ENCODE measurements at places on chromosomes 7 and 10.

DNA sequence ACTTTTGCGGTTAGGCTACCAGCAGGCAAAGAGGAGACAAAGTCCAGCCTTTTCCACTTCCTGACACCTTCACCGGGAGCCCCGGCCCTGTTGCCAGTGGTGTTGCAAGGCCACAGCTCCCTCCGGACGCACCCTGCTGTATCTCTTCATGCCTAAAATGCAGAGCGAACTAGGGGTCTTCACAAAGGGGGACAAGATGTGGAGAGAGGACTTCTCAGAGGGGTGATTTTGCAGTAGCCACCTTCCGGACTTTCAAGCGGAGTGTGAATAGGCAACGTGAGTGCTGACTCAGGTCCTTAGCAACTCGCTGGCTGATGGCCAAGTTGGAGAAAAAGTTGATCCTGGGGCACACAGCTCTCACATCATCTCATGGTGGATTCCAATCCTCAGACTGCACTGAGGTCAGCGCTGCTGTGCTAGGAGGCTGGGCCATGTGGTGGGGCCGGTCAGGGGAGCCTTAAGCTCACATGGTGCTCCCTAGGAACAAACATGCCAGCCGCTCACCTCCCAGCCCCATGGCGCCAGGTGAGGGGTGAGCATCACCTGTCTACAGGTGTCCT, 166.3 kb downstream of the LCOR start:
- DNase-seq: peak; percentile 50

DNA sequence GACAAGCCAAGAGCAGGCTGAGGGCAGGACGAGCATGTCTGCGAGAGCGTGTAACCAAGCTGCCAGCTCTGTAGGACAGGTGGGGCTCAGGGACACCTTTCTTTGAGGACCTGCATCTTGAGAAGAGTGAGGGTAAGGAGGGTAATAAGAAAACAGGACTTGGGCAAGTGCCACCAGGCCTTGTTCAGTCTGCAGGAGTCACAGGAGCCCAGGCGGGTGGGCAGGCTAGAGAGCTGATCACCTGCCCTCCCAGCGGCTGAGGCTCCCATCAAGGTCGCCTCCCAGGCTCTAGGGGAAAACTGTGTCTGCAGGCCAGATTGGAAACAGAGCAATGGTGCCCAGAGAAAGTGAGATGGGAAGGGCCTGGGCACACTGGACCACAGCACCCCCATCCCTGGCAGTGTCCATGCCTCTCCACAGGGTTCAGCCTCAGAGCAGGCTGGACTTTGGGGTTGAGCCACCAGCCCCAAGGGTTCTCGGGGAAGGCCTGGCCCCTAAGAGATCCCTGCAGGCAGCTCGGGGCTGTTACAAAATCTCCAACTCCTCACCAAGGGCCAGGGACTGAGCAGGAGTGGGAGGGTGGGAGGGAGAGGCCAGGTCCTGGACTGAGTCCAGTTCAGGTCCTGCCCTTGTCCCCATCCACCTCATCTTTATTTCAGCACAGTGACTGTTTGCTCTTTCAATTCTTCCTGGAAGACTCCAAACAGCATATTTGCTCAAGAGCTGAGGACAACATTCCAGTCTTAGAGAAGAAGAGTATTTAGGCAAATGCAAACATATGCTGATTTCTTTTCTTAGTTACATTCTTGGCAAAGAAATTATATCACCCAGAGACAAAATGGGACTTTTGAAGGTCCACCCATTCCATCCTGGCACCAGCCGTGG, 161.9 kb downstream of the GRID1 start:
- no peak for DNase-seq

DNA sequence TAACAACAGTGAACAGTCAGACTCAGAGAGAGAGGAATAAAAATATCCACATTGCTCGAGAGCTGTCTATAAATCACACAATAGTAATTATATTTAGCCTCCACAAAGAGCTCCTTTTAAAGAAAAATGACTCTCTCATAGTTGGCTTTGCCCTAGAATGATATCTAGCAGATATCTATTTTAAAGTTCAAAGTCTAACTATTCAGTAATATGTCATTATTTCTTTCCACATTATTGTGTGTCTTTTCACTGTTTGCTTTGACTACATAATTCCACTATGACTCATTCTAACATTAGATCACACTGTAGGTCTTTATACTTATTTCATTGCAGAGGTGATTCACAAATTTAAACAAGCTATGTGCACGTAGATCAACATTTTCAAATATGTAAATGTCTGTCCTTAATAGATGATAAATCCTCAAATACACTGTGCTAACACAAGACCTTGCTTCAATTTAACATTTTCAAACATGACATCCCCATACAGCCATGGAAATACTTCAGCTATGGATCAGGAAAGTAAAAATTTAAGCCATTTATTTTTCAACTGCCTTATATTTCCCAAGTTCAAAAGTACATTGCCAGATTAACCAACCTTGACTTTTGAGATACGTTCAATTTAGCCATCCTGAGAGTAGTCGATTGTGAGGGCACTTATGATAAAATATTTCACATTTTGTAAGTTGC, 99.9 kb upstream of the AKR1E2 start:
- no peak for DNase-seq

GRCh38 chr10:11450427-11450826, 161.0 kb downstream of the USP6NL start:
- DNase-seq: no peak

DNA sequence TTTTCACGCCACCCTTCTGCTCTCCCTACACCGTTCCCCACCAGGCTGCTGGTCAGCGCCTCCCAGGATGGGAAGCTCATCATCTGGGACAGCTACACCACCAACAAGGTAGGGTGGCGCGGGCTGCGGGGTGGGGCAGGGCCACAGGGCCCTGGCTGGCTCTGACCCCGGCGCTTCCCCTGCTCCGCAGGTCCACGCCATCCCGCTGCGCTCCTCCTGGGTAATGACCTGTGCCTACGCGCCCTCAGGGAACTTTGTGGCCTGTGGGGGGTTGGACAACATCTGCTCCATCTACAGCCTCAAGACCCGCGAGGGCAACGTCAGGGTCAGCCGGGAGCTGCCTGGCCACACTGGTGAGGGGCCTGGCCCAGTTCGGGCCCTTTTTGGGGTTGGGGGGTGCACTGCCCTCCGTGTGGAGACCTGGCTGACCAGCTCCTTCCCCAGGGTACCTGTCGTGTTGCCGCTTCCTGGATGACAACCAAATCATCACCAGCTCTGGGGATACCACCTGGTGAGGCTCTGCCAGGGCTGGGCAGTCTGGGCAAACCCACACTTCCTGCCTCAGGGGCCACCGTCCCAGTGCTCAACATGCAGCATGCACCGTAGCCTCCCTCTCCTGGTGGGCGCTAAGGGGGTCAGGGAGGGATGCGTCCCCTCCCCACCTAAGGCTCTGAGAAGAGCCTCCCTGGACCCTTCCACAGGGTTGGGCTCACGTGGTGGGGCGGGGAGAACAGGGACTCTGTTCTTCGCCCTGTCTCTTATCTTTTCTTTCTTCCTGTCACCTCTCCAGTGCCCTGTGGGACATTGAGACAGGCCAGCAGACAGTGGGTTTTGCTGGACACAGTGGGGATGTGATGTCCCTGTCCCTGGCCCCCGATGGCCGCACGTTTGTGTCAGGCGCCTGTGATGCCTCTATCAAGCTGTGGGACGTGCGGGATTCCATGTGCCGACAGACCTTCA, 4.0 kb downstream of the GNB2 start:
- DNase-seq: no peak

DNA sequence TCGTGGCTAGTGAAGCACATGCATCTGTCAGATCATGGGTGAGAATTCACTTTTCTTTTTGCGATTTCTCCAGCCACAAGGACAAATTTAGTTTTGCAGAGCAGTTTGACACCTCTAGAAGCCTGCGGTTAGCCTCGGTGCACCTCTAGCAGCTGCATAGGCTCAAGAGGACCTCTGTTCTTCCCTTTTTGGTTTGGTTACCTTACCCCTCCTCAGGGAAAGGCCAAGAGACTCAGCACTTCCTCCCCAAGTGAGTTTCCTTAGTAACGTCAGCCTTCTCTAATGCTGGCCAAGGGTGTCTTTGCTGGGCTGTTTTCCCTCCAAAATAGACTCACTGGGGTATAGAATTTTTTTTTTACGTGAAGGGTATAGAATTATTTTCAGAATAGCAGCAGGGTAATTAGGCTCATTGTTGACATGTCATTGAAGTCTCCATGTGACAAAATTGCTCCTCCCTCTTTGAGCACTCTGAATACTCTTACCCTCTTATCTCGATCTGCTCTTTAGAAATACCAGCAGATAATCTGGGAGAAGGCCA, 97.8 kb downstream of the AUTS2 start:
- no peak for DNase-seq

DNA sequence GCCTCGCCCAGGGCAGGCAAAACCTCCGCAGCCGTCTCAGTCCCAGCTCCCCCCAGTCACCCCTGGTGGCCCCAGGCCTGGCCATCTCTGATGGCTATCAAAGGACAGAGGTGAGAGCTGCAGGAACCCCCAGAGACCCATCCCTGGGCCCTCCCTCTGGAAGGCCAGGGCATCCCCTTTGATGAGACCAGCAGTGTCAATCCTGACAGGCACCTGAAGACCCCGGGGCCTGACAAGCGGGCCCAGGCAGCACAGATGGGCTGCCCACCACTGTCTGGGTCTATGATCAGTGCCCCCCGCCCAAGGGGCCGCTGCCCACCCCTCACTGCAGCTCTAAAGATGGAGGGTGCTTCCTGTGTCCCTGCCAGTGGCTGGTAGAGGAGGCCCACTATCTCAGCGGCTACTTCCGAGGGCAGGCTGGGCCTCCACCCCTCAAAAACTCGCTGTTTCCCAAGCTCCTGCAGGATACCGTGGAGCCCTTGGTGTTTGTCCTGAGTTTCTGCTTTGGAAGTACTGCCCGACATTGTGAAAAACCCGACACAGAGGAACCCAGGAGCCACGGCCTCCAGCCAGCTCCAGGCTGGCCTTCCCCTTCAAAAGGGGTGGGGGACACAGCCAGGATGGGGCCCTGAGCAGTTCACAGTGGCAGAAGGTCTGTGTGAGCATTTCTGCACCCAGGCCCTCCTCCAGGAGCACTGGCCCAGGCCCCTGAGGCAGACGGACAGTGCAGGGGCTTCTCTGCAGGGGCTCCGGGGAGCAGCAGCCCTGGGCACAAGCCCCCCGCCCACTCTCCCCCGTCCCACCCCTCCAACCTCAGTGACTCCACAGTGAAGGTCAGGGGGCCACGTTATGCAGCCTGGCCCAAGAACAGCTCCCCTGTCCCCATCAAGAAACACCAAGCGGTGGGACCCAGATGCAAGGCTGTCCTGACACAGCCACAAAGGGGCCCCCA, 99.2 kb downstream of the PDGFA start:
- DNase-seq: no peak

DNA sequence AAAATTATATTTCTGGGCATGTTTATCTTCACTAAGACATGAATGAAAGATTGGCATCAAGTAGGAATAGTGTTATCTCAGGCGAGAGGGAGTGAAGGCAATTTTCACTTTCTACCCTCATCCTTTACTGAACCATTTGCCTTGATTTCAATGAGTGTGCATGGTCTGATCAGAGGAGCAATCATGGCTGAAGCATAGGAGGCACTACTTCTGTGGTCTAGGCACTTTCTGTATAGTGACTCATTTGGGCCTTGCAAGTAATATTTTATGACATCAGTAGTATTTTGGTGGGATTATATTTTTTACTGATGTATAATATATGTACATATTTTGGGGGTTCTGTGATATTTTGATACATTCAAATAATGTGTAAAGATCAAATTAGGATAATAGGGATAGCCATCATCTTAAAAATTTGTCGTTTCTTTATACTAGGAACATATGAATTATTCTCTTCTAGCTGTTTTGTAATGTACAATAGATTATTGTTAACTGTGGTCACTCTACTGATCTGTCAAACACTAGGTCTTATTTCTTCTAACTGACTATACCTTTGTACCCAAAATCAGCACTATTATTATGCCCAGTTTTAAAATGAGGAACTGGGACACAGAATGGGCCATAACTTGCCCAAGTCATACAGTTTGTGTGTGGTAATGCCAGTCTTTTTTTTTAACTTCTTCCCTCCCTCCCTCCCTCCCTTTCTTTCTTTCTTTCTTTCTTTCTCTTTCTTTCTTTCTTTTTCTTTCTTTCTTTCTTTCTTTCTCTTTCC, 101.9 kb downstream of the RAB11FIP2 start:
- DNase-seq: no peak

DNA sequence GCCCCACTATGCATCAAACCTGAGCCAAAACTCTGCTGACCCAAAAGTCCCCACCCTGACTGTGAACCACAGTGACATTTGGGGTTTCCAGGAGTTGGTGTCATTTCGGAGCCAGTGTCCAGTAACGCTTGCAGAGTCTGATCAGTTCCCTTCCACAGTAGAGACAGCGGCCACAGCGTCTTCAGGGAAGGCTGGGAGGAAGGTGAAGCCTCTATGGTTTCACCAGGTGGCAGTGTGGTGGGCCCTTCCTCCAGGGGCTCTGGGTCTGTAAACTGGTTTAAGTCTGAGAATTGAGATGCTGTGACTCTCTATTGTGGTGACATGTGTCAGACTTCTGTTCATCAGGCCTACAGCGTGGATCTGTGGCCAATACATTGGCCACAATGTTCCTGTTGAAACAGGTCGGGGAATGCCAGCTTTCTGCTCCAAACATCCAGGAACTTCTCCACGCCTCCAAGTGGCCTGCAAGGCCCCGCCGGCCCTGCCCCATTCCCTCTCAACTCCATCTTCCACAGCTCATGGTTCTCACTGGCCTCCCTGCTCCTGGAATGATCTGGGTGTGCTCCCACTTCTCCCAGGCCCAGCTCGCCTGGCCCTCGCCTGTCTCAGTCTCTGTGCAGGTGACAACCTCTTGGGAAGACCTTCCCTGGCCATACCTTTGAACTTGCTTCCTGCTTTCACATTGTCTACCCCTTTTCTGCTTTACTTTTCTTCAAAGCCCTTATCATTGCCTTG, 124.5 kb upstream of the FAM20C start:
- no peak for DNase-seq

GRCh38 chr10:110222641-110223297, 15.4 kb downstream of the MXI1 start:
- no peak for DNase-seq

GRCh38 chr10:103746598-103746997, 108.8 kb downstream of the SH3PXD2A start:
- DNase-seq: no peak

GRCh38 chr10:119546009-119546408, 3.5 kb upstream of the RGS10 start:
- no peak for DNase-seq

DNA sequence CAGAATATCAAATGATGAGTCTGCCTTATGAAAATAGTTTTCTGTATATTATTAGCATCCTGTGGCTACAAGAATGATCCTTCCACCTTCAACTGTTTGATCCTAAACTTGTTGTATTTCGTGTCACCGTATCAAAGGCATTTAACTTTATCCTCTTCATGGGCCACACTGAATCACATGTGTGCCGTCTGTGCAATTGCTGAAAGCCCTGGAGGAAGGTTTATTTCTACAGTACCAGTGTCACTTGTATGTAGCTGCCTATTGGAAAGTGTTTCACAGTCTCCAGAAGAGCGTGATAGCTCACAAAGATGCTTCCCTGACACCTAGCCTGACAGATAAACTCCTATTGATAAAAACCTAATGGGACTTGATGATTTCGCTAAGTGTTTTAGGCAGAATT, 94.5 kb downstream of the ITGA8 start:
- no peak for DNase-seq

DNA sequence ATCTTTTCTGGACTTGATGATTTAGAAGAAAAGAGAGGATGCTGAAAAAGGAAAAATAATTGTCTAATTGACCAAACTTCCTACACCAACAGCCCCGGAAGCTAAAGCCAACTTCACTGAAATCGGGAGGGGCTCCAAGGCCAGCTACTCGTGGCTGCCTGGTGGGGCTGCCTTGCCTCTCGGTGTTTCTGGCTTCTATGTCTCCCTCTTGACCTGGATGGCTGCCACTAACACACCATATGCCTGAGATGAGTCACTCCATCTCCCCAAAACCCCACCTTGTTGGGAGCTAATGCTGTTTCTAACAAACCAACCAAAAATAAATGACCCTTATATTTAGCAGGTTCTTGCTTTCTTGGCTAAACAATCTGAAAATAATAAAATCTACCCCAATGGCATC, 87.6 kb upstream of the AFAP1L2 start:
- no peak for DNase-seq

All from mucosa of gallbladder (tissue), 1 donor.